CD4-positive, alpha-beta T cell treated with Interleukin-21 for 1 hour (primary cell): ENCODE measurements at places on chromosomes 6 and 20.
A peak's percentile ranks its signal among the peaks of the same experiment; 100 is the strongest.

- DNase-seq = no peak
Observed at GRCh38 chr6:139150920-139151319, 16.0 kb downstream of the HECA start.

DNA sequence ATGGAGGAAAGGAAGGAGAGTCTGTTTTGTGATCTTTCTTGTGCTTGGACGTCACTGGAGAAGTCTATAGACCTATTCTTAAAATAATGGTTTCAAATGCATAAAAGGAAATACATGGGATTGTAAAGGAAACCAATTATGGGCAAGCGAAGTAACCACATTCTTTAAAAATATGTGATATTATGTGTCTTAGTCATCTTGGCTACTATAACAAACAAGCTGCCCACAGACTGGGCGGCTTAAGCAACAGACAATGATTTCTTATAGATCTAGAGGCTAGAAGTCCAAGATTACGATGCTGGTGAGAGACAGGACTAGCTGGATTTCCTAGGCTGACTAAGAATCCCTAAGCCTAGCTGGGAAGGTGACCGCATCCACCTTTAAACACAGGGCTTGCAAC lies 49.4 kb upstream of the CD83 start:
- DNase-seq = no peak

DNA sequence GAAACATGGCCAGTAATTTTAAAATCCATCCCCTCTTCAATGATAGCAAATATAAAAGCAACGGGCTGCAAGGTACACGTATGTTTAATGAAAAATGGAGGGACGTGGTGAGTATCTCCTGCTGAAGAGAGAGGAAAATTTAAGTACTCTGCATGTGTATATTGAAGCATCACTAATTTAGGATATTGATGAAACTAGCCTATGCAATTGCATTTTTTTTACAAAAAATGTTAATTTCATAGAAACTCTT lies 362 bp upstream of the TMX4 start:
- no peak for DNase-seq

GRCh38 chr6:148520109-148520841 lies 177.6 kb downstream of the SASH1 start:
- DNase-seq = no peak

DNA sequence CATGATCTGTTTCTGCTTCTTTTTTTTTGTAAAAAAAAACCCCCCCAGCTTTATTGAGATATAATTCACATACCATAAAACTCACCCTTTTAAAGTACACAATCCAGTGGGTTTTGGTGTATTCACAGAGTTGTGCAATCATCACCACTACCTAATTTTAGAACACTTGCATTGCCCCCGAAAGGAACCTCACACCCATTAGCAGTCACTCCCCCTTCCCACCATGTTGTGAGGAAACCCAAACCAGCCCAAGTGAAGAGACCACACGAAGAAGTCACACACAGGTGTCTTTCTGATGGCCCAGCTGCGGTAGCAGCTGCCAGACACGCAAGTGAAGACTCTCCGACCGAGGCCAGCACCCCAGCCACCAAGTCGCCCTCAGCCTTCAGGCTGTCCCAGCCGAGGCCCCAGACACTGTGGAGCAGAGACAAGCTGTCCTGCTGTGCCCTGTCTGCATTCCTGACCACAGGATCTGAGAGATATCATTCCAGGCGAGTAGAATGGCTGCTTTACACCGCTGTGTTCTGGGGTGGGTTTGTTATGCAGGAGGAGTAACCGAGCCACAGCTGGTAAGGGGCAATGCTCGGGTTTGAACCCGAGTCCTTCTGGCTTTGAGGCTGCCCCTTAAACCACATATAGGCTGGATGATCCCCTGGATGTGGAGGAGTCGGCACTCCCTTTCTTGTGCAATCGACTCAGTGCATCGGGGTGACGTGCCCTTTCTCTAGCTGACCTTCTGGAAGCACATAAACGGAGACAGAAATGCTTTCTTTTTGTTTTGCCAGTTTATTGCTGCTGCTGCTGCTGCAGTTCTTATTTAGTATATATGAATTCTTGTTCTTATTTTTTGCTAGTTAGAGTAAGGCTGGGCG lies 59.1 kb upstream of the PTPN1 start:
- peak; percentile 18 for DNase-seq

DNA sequence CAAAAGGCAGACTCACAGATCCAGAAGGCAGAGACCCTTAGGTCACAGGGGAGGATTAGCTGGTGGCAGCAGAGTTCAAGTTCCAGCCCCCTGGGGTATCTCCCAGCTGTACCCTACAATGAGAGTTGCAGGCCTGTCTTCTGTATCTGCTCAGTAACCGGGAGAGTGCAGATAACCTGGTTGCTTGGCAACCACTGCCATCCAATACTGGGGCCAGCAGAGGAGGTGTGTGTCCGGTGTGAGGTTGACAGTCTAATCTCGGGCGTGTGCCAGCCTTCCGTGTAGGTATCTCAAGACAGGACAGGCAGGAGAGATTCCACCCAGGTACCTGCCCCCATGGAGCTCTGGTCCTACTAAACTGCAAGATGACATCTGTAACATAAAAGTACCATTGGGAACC lies 56.6 kb upstream of the TBC1D7 start:
- no peak for DNase-seq

DNA sequence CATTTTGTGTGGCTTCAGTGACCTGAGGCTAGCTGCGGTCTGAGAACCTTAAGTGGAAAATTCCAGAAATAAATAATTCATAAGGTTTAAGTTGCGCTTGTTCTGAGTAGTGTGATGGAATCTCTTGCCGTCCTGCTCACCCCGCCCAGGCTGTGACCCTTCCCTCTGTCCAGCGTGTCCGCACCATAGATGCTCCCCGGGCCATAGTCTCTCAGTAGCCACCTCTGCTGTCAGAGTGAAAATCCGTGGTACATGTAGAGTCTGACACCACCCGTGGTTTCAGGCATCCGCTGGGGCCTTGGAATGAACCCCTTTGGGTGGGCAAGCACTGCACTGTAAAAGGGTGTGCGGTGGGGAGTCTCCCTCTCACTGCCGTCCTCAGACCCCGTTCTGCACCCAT lies 11.7 kb downstream of the UNC93A start:
- no peak for DNase-seq

- no peak for DNase-seq
Observed at GRCh38 chr6:121550491-121551010, 115.1 kb downstream of the GJA1 start.

DNA sequence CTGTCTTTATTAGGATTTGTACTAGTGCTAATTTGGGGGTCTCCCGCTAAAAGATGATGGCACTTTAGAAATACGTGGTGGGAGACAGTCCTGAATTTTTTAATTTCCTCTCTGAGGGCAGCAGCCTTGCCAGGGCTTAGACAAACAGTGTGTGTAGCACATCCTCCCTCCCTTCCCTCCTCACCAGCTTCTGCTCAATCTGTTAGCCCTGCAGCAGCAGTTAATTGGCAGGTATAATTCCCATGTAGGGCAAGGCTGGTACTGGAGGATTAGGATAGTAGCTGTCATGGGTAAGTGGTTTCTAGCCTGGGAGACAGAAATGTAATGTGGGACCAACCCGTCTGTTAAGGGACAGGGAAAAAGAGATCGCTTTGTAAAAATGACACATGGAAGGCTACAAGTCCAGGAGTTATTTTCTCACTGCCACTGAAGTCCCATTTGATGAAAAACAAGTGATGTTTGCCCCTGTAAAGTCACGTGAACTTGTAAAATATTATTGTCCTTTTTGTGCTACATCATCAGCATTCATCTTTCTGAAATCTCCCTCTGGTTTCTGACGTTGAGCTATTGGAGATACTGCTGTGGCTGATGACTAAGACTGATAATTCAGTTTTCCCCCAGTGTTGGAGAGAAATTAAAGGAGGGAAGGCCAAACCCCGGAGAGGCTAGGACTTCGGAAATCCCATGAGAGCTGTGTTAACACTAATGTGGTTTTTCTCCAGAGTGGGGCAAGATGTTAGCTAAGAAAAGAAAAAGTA lies 40.6 kb downstream of the CTNNBL1 start:
- DNase-seq = no peak

- no peak for DNase-seq
Observed at GRCh38 chr6:157224951-157225574, 98.3 kb downstream of the TMEM242 start.

DNA sequence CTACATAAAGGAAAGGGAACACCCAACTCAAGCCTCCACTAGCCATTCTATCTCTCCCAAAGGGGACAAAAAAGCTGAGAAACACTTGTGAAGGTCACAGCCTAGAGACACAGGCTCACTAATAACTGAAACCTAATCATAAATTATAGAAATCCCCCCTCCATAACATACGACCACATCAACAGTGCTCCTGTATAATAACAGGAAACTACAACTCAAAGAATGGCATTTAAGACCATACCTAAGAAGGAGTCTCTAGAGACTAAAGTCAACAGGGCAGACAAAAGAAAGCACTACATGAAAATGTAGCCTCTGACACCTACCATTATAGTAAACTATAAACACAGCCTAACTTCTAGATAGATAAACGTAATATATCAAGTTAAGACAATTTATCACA lies 82.7 kb downstream of the THEMIS start:
- DNase-seq = no peak

GRCh38 chr6:155142168-155143028 lies 121.4 kb upstream of the CLDN20 start:
- no peak for DNase-seq

GRCh38 chr6:67184405-67184804 lies 1450.7 kb upstream of the ADGRB3 start:
- DNase-seq = no peak

- DNase-seq = no peak
Observed at GRCh38 chr6:22444330-22444729, 125.0 kb upstream of the HDGFL1 start.

- no peak for DNase-seq
Observed at GRCh38 chr20:42553374-42553773, 636.3 kb downstream of the PTPRT start.

GRCh38 chr20:50242548-50242862 lies 51.9 kb downstream of the CEBPB start:
- no peak for DNase-seq

DNA sequence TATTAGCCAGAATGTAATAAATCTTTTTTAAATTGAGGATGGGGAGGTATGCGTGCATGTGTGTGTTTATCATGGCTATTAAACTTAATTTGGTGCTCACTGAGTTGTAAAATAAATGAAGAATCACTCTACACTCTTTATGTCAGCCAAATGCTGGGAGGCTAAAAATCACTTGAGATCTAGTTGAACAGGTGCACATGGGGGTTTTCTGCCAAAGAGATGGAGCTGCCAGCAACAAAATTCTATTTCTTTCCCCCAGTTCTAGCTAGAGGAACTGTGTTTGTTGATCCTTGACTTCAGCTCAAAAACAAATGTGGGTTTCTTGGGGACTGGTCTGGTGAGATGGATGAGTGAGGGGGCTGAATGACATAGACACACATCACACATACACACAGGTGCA lies 183.3 kb upstream of the BTBD3 start:
- no peak for DNase-seq

GRCh38 chr20:5041433-5041832 lies 40.1 kb upstream of the SLC23A2 start:
- DNase-seq = no peak

DNA sequence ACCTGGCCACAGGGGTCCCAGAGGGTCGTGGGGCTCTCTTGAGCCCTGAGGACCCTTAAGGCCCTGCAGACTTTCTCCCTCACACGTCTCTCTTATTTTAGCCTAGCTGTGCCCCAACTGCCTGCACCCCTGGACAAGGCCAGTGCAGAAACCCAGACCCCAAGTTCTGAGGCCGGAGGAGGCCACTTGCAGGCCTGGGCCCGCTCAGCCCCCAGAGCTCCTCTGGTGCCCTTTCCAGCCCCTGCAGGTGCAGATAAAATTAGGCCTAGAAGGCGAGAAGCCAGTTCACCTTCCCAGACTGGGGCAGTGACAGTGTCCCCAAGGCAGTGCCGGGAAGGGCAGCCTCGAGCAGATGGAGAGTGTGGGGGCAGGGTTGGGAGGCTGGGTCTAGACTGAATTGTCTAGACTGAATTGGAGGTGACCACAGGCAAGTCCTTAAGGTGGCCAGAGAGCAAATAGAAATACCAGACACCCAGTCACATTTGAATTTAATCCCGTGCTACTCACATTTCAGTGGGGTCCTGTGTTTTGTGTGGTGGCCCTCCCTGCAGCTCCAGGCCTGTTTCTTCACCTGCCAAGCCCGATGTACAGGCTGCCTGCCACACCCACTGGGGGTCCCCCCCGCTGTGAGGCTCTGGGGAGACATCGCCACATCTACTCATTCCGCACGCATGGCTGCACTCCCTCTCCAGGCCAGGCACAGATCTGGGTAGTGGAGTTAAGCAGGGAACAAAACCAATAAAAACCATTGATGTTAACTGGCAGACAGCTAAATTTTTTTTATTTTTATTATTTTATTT lies 8.6 kb upstream of the IP6K3 start:
- DNase-seq = no peak

DNA sequence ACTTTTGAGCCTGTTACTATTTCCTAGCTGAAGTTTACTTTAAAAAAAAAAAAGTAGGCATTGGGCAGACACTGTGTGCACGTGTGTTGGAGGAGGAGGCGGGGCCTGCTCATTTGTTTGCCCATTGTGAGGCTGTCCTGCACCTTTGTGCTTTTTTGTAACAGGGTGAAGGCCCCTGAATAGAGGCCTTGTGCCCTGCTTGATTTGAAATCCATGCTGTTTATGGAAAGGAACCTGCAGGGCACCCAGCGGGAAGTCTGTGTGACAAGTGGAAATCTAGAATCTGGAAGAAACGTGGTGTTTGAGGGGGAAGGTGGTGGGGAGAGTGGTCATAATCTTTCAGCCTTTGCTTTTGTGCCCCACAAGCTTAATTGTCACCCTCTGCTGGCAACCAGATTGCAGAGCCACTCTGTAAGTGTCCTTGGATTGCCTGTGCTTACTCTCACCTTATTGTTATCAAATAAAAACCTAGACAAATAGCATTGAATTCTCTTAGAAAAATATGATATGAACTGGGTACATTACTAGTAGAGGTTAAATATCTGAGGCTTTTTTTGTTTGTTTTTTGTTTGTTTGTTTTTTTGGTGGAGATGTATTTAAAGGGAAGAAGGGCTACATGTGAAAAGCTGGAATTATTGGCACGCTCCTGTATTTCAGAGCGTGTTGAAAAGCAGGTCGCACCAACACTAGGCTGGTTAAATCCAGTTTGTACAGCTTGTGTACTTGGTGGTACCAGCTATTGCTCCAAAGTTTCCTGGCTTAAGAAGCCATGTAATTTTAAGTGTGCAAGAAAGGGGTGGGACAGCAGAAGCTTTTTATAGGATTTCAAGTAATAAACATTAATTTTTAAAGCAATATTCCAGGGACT lies 156.3 kb downstream of the ARID1B start:
- no peak for DNase-seq

DNA sequence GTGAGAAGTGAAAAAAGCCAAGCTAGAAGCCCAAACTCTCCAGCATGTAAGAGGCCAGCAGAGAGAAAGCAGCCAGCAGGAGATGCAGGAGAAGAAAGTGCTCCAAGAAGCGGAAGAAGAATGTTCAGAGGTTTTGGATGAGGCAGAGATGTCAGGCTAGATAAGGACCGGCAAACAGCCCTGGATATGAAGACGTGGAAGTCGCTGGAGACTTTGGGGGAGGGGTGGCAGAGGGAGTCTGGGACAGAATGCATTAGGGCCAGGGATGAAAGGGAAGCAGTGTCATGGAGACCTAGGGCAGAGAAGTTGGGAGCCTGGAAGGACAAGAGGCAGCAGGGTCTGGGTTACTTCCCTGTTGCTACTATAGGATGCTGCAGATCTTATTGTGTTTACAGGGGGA lies 5.3 kb upstream of the SCUBE3 start:
- DNase-seq = no peak

- DNase-seq = no peak
Observed at GRCh38 chr6:146422789-146423375, 120.8 kb upstream of the RAB32 start.
